ENCODE measurements at places on chromosomes 2 and 18.

DNA sequence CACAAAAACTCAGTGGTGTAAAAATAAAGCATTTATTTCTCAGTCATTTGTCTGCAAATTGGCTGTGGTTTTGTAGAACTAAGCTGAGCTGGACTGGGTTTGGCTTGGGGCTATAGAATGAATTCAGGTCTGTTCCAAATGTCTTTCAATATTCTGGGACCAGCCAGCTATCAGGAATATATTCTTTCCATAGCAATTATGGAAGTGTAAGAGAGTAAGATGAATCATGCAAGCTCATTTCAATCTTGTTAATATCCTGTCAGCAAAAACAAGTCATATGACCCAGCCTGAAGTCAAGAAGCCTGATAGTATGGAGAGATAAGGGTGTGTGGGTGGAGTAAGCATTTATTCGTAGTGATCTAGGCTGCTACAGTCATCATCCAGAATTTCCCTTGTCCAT, 481.0 kb upstream of the CDH2 start:
- no peak for DNase-seq

DNA sequence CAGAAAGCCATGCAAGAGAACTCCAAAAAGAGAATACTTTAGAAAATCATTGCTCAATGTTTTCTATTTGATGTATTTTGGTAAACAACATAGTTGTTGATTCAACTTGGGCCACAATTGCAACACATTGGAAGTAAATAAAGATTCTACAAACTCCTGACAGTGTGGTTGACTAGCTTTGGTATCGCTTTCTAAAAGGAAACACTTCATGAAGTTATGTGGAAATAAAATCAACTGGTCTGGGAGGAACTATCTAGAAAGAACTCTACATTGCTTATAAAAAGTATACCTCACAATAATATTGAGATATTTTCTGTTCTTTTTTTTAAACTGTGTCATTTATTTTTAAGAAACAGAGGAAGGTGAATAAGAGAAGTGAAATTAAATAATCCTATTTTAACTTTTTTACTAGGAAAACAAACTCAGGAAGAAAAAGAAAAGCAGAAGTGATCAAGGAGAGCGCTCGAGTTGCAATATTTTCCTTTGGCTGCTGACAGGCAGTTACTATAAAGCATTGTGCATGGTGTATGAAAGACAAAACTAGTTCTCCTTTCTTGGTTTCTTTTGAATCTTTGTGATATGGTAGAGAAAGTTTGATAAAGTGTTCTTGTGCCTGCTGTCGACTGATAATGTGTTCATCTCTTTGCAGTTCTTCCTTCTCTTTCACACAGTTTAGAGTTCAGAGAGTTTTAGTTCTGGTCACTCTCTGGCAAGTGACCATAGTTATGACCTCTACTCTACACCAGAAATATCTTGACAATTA, 3.0 kb downstream of the DHRS9 start:
- no peak for DNase-seq

DNA sequence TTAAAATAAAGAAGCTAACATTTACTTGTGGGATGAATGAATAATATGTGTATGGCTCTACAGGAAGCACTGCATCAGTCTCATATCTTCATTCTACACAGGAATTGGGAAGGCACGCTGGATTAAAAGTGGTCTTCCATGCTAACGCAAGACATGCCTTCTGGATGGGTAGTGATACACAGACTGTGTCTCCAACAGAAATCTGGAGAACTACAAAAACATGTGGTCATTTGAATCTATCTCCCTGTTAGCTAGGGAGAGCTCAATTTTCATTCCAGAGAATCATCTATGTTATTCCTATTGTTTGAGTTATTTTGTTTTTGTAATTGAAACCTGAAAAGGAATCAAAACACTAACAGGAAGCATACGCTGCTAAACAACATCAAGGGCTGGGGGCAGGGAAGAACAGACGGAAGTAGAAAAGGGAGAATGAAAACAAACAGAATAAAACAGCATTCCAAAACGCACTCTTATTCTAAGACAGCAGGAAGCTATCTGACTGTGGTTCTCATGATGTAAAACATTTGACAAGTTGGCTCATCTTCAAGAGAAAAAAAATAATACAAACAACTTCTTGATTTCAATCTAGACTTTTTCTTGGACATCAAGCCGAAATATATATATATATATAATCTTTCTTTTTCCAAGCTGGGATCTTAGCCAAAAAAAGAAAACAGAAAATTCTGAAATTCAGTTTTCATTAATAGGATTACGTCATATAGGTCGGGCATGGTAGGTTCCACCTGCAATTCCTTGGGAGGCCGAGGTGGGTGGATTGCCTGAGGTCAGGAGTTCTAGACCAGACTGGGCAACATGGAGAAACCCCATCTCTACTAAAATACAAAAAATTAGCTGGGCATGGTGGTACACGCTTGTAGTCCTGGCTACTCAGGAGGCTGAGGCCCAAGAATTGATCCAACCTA, 31.5 kb upstream of the ASNSD1 start:
- DNase-seq, result no peak

- no peak for DNase-seq
These were observed 22.4 kb upstream of the CD28 start for GRCh38 chr2:203683932-203684556.

DNA sequence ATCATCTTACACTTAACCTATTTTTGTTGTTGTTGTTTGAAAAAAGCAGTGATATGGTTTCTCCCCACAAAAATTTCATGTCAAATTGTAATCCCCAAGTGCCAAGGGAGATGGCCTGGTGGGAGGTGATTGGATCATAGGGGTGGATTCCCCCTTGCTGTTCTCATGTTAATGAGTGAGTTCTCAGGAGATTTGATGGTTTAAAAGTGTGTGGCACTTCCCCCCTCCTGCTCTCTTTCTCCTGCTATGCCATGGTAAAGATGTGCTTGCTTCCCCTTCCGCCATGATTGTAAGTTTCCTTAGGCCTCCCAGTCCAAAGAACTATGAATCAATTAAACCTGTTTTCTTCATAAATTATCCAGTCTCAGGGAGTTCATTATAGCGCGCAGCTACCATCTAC, 1362.7 kb upstream of the FAM98A start:
- DNase-seq, result no peak

DNA sequence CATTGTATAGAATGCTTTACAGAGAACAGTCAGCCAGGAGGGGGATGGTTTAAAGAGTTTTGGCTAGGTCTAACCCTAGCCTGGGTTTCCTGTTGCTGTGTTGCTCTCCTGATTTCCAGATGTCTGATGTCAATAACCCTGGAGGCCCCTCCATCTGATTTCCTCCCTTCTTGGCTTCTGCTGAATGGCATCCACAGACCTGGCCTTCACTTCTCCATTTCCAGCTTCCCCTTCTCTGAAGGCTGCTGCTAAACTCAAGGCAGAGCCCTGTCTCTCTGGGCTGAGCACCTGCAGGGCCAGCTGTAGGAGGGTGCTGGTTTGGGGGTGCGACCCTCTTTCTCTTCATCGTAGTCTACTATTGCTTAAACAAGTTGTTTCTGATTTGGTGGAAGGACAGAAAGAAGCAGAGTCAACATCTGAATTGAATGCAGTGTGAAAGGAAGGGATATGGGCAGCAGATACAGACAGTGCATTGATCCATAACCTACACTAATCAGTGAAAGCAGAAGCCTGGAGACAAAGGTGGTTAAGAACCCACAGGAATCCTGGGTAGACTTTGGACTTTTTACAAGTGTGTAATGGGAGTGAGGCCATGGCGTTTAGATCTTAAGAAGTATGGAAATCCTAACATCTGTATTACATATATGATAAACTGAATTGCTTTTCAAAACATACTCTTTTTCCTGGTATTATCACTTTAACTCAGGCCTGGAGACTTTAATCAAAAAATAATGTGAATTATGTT, 153.6 kb downstream of the HRH4 start:
- no peak for DNase-seq

DNA sequence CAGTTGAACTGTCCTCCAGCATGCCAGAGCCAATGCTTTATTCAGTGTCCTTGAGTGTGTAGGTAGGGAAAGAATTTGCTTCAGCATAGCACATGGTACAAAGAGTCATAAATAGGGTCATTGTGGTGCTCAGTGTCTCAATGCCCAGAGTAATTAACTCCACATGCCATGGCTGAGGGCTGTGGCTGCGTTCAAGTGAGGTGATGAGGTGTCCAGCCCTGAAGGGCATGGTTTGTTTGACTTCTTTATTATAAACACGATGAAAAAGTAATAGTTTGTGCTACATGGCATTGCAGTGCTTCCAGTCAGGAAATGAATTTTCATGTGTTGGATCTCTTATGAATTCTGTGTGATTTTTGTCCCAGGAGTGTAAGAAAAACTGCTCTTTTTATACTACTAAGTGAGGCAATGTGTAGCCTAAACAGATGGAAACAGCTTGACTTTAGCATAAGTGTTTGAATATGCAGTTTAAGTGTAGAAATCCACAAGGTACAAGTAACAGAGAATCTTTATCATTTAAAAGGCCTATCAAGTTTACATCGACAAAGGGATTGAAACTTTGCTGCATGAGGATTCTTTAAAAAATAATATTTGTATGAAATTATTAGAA, 507.9 kb upstream of the CDH2 start:
- no peak for DNase-seq
